Amniotic epithelial cell (primary cell): ENCODE measurements at places on chromosomes 2 and 18.

DNA sequence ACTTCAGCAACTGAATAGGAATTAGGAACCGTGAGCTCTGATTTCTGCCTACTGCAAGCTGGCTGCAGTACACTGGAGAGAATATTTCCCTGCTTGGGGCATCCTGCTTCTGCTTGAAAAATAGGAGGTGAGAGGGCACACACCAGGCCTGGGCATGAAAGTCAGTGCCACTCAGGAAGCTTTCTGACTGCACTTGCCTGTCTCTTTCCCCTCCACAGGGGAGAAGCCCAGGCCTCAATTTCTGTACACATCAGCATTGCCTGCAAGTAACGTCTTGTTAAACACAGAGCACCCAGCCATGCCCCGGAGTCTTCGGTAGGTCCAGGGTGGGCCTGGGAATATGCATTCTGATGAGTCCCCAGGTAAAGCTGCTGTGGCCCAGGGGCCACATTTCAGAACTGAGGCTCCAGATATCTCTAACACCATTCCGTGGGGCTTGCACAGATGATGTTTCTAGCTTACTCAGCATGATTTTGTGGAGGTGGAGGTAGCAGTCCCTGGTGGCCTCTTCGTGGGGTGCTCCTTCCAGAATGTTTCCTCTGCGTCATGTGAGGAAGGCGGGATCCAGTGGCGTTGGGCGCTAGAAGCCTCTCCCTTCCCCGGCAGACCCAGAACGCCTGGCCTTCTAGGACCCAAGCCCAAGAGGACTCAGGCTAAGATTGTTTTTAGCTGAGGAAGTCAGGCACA, 114.1 kb downstream of the ZBTB7C start:
- no peak for DNase-seq

DNA sequence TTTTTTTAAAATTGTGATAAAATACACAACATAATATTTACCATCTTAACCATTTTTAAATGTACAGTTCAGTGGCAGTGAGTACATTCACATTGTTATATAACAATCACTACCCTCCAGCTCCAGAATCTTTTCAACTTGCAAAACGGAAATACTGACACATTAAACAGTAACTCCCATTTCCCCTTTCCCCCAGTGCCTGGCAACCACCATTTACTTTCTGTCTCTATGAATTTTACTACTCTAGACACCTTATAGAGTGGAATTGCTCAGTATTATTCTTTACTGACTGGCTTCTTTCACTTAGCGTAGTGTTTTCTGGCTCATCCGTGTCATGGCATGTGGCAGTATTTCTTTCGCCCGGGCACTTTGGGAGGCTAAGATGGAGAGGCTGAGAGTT, 32.6 kb downstream of the FASTKD2 start:
- no peak for DNase-seq

- peak; percentile 94 for DNase-seq
Observed at GRCh38 chr2:216066230-216066629, 15.4 kb downstream of the PECR start.

DNA sequence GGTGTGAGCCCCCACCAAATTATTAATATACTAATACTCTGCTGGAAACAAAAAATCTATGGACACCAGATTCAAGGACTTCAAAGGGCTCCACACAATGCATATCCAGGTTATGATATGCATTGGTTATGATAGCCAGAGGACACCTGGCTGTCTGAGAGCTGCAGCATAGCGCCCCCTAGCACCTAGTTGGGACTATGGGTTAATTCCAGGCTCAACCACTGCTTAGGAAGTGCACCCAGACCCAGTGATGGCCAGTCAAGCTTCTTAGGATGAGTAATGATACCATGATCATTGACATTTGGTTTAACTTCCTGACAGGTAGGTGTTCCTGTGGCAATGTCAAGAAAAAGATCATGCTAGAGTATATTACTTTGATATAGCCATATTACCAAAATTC, 3.8 kb upstream of the FRZB start:
- peak; percentile 49 for DNase-seq

DNA sequence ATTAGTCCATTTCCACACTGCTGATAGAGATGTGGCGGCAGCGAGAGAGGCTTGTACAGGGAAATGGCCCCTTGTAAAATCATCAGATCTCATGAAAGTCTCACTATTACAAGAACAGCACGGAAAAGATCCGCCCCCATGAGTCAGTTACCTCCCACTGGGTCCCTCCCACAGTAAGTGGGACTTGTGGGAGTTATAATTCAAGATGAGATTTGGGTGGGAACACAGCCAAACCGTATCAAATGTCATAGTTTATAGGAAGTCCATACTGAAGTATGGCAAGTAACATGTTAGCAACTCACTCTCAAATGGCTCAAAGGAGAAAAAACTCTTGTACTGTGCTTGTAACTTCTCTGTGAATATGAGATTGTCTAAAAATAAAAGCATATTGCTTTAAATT, 56.1 kb downstream of the FARP2 start:
- peak; percentile 76 for DNase-seq

- no peak for DNase-seq
Observed at GRCh38 chr2:128558441-128558840, 239.8 kb upstream of the HS6ST1 start.

GRCh38 chr2:70529610-70530009, 24.0 kb downstream of the TGFA start:
- no peak for DNase-seq

DNA sequence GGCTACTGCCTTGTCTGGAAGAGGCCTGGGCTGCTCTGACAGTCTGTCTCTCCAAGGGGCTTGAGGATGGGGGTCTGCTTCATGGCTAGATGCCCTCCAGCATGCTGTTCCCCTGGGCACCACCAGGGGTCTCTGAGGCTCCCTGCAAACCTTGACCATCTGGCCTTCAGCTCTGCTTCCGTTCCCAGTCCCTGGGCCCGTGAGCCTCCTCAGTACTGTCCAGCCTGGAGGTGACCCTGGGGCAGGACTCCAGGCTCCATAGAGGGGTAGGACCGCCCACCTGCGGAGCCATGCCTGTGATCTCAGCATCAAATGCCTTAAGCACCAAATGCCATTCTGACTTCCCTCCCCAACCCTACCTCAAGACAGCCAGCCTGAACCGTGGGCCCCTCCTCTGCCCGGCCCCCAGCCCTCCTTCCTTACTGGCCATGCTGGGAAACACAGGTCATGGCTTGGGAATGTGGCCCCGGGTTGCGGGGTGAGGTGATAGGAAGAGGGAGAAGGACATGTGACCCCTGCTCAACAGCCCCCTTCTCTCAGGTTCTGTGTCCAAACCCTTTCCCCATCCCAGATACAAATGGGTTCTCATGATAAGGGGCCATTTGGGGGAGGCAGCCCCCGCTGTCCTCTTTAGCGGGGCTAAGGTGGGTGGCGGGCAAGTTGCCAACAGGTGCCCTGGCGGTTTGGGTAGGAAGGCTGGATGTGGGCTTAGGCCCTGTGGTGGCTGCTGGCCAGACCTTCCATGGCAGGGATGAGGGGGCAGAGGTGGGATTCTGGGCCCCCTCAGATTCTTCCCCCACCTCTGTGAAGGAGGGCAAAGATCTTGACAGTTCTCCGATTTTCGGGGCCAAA, 25.0 kb downstream of the SPEG start:
- DNase-seq: peak; percentile 52

- DNase-seq: no peak
Observed at GRCh38 chr2:110675679-110676078, 2.2 kb downstream of the BUB1 start.
